ENCODE measurements at places on chromosomes 11 and 22.

- no peak for DNase-seq
Measured at GRCh38 chr11:96072592-96072991, 148.7 kb upstream of the MTMR2 start.

GRCh38 chr22:22103078-22103875 is 120.7 kb upstream of the TOP3B start:
- no peak for DNase-seq

- no peak for DNase-seq
Measured at GRCh38 chr11:99019696-99020095, 1.1 kb upstream of the CNTN5 start.

GRCh38 chr11:73203322-73203721 is 14.8 kb upstream of the P2RY2 start:
- DNase-seq, result no peak

DNA sequence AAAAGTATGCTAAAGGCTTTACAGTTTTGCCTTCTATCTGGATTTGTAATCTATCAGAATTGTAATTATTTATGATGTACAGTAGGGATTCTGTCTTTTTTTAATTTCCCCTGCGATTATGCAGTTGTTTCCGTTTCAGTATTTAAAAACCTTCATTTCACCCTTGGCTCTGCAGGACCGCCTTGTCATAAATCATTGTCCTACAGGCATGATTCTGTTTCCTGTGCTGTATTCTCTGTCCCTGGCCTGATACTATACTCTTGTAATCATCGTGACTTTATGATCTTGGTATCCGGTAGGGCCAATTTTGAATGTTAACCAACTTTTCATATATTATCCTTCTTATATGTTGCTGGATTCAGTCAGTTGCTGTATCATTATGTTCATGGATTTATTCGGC is 151.7 kb downstream of the ATXN10 start:
- DNase-seq, result no peak

DNA sequence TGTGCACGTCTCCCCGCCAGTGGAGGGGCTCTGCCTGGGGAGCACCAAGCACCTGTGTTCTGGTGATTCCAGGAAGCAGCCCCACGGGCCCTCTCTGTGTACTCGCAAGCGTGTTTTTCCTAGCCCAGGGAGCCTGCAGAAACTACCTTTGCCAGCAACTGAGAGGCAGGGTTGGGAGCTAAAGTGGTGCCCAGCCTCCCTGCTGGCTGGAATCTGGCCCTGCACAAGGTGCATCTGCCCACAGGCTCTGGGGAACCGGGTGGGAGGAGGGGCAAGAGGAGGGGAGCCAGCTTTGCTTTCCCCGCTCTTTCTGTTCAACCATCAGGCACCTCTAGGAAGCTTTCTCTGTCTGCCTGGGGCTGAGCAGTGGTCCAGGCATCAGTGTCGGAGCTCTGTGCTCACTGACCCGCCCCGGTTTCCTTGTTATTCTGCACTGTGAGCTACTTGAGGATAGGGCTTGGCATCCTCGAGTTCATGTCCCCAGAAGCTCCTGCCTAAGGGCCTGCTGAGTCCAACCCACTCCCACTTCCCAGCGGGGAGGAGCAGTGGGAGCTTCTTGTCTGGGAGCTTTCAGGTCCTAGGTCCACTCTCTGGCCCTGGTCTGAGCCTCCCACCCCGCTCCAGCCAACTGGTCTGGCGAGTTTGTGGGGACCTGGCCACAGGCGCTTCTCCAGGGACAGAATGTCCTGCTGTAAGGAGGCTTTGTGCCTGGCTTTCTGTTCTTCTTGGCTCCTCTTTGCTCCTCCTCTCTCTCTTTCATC is 14.9 kb downstream of the DAGLA start:
- DNase-seq, result peak; percentile 29

DNA sequence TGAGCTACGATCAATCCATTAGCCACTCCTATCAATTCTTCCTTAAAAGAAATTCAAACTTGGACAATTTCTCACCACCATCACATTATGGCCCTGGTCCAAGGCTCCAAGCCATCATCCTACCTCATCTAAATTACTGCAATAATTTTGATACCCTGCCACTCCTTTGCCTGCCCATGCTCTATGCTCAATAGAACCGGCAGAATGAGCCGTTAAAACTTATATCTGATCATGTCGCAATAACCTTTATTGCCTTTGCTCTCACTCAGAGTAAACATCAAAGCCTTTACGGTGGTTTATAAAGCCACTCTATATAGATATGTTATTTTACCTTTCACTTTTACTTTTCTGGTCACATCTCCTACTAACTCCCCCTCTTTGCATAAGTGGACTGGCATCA is 2392.1 kb upstream of the RAG2 start:
- DNase-seq, result no peak

DNA sequence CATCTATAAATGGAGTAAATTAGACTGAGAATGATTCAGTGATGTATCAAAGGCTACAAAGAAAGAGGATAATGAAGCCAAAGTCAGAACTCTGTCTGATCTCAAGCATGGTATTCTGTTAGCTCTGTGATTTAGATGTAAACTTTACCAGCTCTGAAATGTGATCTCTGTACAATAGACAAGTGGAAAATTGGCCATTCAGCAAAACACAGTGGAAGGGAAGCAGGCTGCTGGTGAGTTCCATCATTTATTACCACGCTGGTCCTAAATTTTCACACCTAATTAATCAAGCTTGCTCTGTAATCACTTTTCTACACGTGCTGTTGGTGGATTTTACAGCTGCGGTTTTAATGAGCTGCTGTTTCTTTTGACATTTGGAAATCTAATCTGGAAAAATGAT is 145.1 kb upstream of the OPCML start:
- no peak for DNase-seq

DNA sequence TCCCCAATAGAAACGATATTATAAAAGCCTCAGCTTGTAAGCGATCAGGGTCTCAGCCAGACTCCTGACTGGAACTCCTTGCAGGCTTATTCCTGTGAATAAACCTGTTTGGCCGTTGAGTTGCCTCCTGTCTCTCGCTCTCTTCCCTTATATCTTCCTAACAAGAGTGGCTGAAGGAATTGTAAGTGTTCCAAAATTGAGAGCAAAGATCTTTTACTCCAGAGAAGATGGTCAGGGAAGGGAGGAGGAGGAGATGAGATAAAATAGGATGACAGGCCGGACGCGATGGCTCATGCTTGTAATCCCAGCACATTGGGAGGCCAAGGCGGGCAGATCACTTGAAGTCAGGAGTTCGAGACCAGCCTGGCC is 1.2 kb upstream of the SLC37A4 start:
- no peak for DNase-seq

All from NCI-H446 (cell line).